Stimulated activated CD4-positive, alpha-beta T cell treated with anti-CD3 and anti-CD28 coated beads, Interleukin-2, amount 100 ng/mL, for 24 hours (primary cell): ENCODE measurements at places on chromosomes 12 and 14.

GRCh38 chr14:96629082-96629481 is 126.9 kb downstream of the PAPOLA start:
- no peak for DNase-seq

GRCh38 chr12:124122722-124123121 is 149.7 kb downstream of the ZNF664 start:
- no peak for DNase-seq

DNA sequence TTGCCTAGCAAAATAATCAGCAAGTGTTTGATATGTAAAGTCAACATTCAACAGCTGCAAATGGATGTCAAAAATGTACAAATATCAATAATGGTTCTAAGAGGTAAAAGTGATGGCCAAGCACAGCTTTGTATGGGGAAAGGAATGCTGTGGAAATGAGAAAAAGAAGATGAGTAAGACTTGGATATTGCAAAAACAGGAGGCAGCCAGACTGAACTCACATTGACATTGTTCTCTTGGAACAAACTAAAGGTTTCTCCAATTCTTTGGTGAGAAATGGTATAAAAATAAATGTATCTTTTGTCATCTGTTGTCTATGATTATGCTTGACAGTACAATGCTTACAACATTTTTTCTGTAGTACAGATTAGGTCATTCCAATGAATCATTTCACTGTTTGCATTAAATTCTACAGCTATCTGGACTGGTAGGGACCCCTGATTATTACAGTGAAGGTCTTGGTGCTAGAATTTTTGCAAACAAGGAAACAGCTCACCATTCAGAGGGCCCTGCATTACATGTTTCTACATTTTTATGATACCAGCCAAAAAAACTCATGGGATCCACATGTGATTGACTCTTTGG is 465.7 kb downstream of the NOVA1 start:
- no peak for DNase-seq

GRCh38 chr14:89302396-89302950 is 114.6 kb downstream of the FOXN3 start:
- no peak for DNase-seq

DNA sequence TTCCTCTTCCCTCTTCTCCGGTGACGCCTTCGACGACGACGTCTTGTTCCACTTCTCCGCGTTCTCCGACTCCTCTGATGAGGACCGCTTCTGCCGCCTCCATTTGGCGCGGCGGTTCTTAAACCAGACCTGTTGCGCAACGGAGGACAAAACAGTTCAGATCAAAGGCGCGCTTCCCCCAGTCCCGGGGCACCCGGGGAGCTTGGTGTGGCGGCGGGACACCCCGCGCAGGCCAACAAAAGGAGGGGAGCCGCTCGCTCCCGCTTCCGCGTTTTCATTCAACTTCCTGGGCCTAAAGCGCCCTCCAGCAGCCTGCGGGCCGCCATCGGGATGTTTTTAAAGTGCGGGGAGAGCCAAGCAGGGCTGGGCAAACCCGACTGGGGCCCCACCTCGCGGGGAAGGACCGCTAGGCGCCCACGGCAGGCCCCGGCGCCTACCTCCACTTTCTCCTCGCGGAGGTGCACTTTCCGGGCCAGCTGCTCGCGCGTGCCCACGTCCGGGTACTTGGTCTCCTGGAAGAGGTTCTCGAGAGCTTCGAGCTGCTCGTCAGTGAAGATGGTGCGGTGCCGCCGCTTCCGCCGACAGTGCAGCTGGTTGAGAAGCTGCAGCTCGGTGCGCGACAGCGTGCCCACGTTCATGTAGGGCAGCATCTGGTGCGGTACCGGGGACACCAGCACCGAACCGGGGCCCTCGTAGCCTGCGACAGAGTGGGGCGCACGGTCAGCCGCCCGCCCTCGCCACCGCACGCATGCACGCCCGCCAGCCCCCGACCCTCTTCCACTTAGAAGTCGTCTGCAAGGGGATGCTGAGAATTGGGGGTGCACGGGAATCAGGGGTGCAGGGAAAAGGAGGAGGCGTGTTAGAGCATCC is 1.2 kb downstream of the GSC start:
- no peak for DNase-seq

GRCh38 chr12:130041983-130042812 is 120.1 kb upstream of the FZD10 start:
- DNase-seq: peak; percentile 76

GRCh38 chr12:71432936-71433335 is 6.7 kb upstream of the LGR5 start:
- no peak for DNase-seq

GRCh38 chr12:117486840-117487659 is 125.6 kb upstream of the NOS1 start:
- DNase-seq: no peak

GRCh38 chr12:48221645-48222044 is 18.6 kb upstream of the OR10AD1 start:
- DNase-seq: no peak

- no peak for DNase-seq
Measured at GRCh38 chr12:30884799-30885198, 41.7 kb upstream of the TSPAN11 start.

- DNase-seq: no peak
Measured at GRCh38 chr12:65232476-65233077, 45.9 kb upstream of the MSRB3 start.

DNA sequence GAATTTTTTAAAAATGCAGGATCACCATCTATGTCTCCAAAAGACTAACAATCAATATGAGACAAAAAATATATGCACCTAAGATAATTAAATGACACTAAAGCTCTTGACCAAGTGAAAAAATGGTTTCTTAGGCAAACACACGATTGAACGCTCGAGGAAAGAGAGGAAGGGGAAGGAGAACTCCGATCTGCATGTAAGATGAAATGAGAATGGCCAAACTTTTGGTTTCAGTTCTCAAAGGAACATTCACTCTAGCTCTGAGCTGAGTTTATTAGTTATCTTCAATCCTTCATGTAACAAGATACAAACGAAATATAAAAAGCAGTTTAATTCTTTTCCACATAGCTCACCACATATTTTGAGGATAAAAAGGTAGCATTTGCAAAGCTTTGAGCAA is 2.8 kb downstream of the DYRK4 start:
- DNase-seq: no peak

DNA sequence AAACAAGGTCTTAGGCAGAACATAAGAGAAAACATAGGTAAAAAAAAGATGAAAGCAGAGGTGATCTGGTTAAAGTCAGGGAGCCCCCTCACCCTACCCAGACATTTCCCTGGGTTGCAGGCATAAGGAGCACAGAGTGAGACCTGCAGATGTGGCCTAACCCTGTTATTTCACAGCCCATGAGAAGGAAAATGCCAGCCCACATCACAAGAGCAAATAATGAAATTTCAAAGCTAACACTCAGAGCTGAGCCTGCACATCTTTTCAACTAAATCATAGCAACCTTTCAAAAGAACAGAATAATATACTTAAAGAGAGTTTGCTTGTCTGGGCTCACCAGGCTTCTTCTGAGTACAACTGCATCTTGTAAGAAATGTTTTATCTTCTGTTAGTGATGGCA is 295.4 kb downstream of the RPAP3 start:
- DNase-seq: no peak

GRCh38 chr12:123807670-123808069 is 45.6 kb downstream of the DNAH10 start:
- no peak for DNase-seq

GRCh38 chr12:63841571-63841970 is 2.9 kb upstream of the SRGAP1 start:
- no peak for DNase-seq

DNA sequence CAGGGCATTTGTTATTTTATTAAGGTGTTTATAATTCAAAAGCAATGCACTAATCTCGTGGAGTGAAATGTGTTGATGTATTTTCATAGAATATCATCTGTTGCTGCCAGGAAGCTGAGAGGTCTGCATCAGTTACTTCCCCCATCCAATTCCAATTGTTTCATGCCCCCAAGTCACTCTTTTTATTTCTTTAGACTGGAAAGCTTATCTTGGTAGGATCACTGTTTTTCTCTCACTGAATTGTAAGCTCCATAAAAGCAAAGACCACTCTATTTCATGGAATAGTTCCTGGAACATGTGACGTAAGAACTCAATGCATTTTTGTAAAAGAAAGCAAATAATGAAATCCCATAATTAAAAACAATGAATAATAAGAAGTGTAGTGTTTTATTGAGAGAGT is 420.2 kb downstream of the TRHDE start:
- no peak for DNase-seq

GRCh38 chr12:91213-91612 is 24.6 kb downstream of the IQSEC3 start:
- no peak for DNase-seq

GRCh38 chr14:92652413-92653151 is 95.8 kb downstream of the LGMN start:
- DNase-seq: peak; percentile 38

GRCh38 chr14:79056879-79057278 is 886.7 kb downstream of the NRXN3 start:
- no peak for DNase-seq

- no peak for DNase-seq
Measured at GRCh38 chr12:87382959-87383566, 646.1 kb downstream of the C12orf50 start.

- no peak for DNase-seq
Measured at GRCh38 chr12:132469423-132469822, 20.5 kb upstream of the FBRSL1 start.

GRCh38 chr12:122891661-122892525 is 4.0 kb downstream of the VPS37B start:
- DNase-seq: no peak

- no peak for DNase-seq
Measured at GRCh38 chr12:105100998-105101397, 6.5 kb upstream of the WASHC4 start.

GRCh38 chr14:77154421-77154820 is 12.8 kb upstream of the ZDHHC22 start:
- no peak for DNase-seq

DNA sequence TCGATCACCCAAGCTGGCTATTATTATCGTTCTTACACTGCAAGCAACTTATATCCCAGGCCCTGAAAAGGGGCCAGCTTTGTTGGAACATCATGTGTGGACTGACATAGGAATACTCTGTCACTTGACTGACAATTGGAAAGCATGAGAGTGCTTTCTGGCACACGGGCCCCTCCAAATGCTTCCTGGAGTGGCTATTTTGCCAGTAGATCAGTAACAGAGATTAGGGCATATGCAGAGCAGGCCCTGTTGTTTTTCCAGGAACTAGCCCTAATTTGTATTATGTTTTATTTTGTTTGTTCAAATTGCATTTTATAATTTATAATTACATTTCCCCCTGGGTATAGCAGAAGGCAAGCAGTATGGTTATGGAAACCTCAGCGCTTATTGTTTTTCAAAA is 170.1 kb upstream of the FRMD6 start:
- no peak for DNase-seq

GRCh38 chr14:103736546-103737431 is 21.2 kb downstream of the ZFYVE21 start:
- no peak for DNase-seq
